ENCODE measurements at places on chromosomes 13 and 19.

DNA sequence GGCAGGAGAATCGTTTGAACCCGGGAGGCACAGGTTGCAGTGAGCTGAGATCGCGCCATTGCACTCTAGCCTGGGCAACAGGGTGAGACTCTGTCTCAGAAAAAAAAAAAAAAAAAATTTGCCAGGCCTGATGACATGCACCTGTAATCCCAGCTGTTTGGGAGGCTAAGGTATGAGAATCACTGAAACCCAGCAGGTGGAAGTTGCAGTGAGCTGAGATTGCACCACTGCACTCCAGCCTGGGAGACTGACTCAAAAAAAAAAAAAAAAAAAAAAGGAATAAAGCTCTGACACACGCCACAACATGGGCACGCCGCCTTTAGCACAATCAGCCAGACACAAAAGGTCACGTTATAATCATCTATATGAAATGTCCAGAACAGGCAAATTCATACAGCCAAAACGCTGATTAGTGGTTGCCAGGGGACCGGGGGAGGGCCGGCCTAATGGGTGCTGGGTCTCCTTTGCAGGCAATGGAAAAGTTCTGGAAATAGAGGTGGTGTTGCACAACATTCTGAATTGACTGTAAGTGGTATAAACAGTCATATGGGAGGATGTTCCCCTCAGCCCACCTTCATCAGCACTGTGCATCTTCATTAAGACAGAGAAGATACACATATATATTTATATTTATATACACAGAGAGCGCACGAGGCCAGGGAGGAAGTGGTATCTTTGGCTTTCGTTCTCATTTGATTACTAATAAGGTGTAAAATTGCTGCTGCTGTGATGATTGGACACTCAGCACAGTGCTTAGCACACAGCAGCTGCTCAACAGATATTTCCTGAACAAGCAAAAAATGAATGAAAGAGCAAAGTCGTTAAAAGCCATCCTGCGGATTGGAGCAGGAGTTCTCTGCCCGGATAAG, 3.8 kb downstream of the HSPBP1 start:
- DNase-seq, result no peak

- no peak for DNase-seq
Measured at GRCh38 chr13:100387416-100387815, 201.2 kb downstream of the GGACT start.

DNA sequence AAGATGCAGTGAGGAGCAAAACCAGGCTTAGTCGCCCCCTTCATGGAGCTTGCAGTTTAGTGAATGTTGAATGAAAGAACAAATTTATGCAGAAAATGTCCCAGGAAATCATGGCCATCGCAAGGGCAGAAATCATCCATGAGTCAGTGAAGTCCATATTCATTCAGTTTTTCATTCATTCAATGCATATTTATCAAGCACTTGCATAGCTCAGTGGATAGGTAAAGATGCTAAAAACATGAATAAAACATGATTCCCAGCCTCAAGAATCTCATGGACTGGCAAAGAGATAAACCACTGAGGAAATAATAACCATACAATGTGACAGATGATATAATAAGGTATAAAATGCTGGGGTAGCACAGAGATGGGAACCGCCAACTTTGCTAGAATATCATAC, 58.8 kb downstream of the HSPH1 start:
- DNase-seq, result no peak

GRCh38 chr13:41459432-41460073, 2.2 kb downstream of the RGCC start:
- DNase-seq, result no peak

GRCh38 chr13:33994198-33994597, 176.2 kb downstream of the RFC3 start:
- no peak for DNase-seq

DNA sequence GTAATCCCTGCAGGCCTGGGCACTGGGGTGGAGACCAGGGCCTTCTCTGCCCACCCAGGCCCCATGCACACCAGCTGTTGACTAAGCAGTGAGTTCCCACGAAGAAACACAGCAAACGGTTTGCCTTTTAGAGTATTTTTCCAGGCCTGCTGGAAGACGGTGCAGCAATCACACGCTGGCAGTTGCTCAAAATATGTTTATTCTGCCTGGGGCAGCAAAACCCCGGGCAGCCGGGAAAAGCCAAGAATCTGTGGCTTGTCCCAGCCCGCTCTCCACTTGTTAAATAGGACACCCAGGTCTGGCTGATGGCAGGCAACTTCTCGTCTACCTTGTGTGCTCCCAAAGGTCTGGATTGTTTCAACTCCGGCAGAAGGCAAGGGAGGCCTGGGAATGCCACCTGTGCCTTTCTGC, 40.8 kb downstream of the GGACT start:
- no peak for DNase-seq

DNA sequence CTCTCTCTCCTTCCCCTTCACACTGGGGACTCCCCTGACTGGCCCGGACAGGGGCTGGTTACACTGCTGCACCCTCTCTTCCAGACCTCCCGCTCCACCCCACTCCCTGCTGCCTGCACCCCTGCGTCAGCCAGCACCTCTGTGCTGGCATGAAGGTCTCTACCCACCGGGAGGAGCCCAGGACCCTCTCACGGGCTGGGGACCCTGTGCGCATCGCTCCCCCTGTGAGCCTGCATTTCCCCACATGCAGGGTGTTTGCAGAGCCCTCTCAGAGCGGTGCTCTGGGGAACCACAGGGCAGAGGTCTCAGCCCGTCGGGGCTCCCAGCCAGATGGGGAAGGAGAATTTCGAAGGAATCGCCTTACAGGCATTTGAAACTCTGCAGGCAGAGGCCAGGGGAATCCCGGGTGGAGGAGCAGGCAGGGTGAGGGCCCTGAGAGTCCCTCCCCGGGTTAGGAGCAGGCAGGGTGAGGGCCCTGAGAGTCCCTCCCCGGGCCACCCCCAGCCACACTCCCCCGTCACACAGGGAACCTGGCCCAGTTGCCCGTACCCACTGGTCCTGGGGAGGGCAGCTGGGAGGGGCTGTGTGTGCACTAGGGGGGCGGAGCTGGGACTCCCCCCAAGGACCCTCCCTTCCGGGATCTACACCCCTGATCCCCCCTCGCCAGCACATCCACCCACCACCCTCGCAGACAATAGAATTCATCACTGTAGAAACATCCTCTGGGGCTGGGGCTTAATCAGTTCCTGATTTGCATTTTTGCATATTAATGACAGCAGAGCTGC, 16.3 kb upstream of the TCF3 start:
- no peak for DNase-seq

GRCh38 chr13:21638319-21639282, 32.3 kb upstream of the FGF9 start:
- DNase-seq, result peak; percentile 48

GRCh38 chr13:26459276-26460131, 98.0 kb upstream of the WASF3 start:
- no peak for DNase-seq

GRCh38 chr19:37778613-37779126, 716 bp downstream of the ZNF573 start:
- peak; percentile 29 for DNase-seq

DNA sequence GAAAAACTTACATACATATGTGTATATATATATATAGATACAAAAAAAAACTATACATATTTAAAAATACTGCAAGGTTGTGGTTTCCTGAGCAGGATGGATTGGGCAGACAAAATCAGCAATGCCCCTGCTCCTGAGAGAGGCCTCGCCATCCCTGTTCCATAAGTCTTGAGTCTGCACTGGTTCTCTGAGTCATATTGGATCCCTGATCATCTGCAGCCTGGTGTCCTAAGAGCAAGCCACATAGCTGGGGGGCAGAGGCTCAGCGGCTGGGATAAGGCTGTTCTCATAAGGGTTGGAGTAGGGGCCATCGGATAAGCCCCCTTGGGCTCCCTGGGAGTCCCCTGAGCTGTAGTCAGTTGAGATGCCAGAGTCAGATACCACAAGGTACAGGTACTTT, 3.3 kb downstream of the SWSAP1 start:
- DNase-seq, result no peak

DNA sequence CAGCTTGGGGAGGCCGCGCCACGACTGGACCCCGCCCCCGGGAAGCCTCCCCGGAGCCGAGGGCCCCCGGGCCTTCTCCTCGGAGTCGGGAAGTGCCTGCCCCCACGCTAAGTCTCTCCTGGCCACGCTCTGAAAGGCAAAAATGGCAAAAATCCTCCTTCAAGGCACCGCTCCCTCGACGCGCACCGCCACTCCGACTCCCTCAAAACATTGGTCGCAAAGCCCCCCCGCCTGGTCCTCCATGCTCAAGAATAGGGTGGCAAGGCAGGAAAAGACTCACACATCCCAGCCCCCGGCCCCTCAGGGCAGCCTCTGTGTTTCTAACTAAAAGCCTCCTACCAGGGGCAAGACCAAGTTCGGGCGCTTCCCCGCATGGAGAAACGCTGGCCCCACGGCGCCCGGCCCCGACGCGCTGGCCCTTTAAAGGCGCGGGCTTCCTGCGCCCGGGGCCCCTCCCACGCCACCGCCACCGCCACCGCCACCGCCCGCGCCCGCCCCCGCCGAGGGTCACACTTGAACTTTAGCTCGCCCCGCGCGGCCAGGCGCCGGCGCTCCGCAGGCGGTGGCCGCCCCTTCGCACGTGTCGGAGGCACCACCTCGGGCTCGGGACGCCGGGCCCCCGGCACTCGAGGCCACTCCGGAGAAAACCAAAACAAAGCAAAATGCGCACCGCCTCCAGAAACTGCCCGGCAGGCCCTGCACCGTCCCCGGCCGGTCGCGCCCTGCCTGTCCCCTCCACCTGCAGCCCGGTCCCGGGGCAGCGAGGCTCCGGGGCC, 1.9 kb downstream of the FOXO1 start:
- no peak for DNase-seq

GRCh38 chr13:21234526-21234925, 58.1 kb downstream of the MRPL57 start:
- no peak for DNase-seq

DNA sequence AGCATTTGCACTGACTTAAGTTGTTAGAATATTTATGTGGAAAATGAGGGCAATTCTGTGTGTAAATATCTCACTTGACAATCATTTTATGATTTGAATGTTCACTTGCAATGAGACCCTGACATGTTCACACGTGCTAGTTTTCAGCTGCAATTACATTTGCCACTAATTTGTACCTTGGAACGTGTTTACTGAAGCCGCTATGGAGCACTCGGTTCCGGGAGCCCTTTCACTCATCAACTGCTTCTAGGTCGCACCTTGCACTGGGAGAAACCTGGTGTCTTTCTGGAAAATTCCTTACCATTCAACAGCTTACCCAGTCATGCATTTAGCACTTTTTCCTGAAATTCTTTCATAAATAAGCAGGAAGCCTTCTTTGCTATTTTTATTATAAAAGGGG, 229.6 kb downstream of the ZIC5 start:
- DNase-seq, result no peak

- DNase-seq, result peak; percentile 83
Measured at GRCh38 chr19:41548954-41549688, 26.8 kb upstream of the CEACAM21 start.

DNA sequence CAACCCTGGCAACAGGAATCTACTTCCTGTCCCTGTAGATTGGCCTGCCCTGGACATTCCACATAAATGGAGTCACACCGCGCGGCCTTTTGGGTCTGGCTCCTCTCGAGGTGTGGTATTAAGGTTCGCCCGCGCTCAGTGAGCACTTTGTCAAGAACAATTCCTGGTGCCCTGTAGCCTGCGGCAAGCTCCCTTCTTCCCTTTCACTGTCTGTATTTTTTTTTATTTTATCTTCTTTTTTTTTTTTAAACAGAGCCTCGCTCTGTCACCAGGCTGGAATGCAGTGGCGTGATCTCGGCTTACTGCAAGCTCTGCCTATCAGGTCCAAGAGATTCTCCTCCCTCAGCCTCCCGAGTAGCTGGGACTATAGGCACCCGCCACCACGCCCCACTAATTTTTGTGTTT, 28.3 kb downstream of the PEX11G start:
- no peak for DNase-seq

DNA sequence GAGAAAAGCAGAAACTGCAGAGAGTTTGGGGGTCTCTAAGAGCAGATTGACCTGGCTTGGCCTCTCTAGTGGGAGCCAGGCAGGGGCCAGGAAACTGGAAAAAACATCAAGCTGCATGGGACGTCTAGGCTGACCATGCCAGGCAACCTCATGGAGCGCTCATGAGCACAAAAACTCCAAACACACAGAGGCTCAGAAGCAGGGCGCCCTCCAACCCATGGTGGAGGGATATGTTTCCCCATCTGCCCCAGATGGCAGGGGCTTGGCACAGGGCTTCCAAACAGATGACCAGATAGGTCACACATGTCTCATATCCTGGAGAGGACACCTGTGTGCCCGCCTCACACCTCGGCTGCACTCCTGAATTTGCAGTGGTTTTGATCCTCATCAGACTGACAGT, 879.0 kb downstream of the UQCRFS1 start:
- DNase-seq, result no peak

DNA sequence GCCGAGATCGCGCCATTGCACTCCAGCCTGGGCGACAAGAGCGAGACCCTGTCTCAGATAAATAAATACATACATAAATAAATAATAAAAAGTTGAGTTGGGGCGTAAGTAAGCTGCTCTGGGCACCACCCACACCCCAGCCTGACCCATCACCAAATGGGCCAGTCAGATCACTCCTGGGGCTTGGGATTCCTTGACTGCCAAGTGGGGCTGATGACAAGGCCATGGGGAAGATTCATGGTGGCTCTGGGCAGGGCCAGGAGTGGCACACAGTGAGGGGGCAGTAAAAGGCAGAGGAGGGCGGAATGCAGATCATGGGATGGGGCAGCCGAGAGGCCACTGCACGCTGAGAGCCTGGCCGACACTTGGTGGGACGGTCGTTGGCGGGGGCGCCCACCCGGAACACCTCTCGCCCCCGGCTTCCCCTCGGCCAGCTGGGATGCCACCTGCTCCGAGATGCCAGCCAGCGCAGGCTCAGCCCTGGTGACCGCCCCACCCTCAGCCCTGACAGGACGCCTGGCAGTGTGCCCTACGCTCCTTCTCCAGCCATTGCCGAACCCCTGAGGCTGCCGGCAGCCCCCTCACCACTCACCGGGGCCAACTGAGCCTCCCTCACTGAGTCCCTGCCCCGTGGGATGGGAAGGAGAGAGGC, 10.9 kb downstream of the ZNF653 start:
- no peak for DNase-seq

GRCh38 chr13:106858903-106859532, 291.1 kb upstream of the ARGLU1 start:
- no peak for DNase-seq

DNA sequence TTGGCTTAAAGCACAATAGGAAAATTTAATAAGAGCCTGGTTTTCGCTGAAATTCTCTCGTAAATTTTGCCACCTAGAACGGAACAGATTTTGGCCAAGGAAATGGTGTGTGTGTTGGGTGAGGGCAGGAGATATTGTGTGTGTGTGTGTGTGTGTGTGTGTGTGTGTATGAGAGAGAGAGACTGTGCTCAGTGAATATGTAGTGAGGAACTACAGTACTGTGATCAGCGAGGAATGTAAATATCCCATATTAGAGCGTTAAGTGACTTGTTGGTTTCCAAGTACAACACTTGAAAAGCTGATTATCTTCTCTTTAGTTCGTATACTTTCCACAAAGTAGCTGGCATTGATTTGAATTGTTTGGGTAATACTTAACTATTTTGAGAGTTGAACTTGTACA, 738.9 kb downstream of the PCDH9 start:
- no peak for DNase-seq

Data from AML-193 (cell line).